M059J (cell line): ENCODE measurements at places on chromosomes 11 and 22. TPM values are rescaled to one million over a fixed set of nuclear protein-coding genes. Genes with fewer than 3 reads are reported as not detected.
A peak's percentile ranks its signal among the peaks of the same experiment; 100 is the strongest.

Gene DDI1
- not detected in 2 replicates for total RNA-seq

Gene OR8G1
- total RNA-seq = not detected in 2 replicates

Gene JRKL
- total RNA-seq = 6.9 and 7.9 TPM in 2 replicates

Gene OR8D4
- not detected in 2 replicates for total RNA-seq

Gene MYEOV
- 2.7 TPM in 2 replicates for total RNA-seq

Gene TCIRG1
- total RNA-seq = 29.0 and 33.9 TPM in 2 replicates

Gene MRPL48
- total RNA-seq = 57.7 and 88.5 TPM in 2 replicates

Gene ST3GAL4
- 49.2 and 50.6 TPM in 2 replicates for total RNA-seq

Gene HBB
- total RNA-seq = not detected in 2 replicates

Gene CASP5
- total RNA-seq = not detected in 2 replicates

Gene MUC2
- not detected in 2 replicates for total RNA-seq

Gene PLAAT5
- not detected in 2 replicates for total RNA-seq

Gene SMTNL1
- not detected in 2 replicates for total RNA-seq

- no peak for DNase-seq
Observed at GRCh38 chr22:40312050-40312449, 34.2 kb upstream of the ADSL start.

GRCh38 chr22:23402275-23403151 lies 177.6 kb downstream of the IGLL1 start:
- DNase-seq = peak; percentile 6

- DNase-seq = peak; percentile 71
Observed at GRCh38 chr11:702462-703461, 3.3 kb upstream of the EPS8L2 start.

- peak; percentile 100 for DNase-seq
Observed at GRCh38 chr11:43830928-43831440, 49.6 kb upstream of the ALKBH3 start.

DNA sequence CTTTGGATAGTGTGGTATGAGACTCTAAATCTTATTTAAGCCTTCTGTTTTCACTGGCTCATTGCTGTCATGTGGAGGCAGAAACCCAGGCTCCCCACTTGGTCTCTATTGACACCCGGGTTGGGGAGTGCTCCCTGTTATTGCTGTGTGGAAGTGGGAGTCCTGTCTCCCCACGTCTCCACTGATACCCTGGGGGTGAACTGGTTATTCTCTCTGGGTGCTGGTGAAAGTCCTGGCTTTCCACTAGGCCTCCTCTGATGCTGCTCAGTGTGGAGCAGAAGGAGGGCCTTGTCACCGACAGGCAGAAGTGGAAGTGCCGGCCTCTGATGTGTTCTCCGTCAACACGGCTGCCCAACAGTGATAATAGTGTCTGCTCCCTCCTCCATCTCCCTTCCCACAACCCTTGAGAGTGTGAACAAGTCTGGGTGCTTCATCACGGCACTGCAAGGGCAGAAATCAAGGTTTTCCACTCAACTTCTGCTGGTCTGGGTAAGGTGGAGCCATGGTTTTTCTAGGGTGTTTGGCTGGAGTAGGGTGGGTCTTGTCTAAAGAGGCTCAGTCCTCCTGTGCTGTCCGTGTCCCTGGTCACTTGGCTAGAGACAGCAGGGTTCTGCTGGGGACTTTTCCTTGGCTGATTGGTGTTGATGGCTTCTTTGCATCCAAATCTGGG lies 240.7 kb upstream of the B3GAT1 start:
- DNase-seq = no peak

DNA sequence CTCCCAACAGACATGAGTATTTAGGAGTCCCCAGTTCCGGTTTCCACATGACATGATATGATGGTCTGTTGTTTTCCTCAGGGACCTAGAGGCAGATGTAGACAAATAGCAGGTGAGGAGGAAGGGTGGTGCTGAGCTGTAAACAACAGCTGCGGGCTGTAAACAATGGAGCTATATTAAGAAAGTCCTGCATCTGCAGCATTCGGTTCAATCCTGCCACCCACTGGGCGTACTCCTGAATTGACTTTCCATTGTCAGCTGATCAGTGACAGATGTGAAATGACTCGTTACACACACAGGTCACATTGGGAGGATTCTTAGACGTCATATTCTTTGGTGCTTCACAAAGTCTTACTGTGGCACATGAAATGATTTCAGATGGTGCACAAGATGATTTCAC lies 26.8 kb upstream of the RAG1 start:
- peak; percentile 58 for DNase-seq

DNA sequence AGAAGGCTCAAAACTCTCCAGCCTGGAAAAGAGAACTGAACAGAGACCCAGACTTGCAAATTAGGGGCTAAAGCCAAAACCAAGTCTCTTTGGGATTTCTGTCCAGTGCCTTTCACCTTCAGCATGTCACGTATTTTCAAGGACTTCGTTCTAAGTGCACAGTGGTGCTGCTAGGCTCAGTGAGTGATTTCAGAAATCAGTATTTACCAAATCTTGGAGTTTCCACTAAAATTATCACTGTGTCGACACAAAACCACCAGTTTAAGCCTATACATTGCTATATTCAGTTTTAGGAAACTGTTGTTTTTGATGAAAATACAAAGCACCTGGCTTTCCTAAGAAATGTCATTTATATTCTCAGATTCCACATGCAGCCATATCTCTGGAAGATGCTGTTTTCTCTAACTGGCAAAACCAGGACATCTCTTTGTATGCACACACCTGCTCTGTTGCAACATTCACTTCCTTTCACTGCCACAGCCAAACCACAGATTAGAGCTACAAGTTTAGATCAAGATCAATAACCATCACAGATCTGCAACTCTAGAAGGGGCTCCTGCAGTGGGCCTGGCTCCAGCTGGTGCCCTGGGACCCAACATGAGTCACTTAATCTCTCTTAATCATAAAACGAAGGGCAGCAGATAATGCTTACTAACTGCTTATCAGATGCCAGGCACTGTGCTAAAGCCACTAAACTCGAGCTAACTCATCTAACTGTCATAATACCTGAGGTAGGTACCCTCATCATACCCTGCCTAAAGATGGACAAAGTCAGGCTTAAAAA lies 22.3 kb downstream of the SMCO4 start:
- DNase-seq = no peak

GRCh38 chr11:12806113-12806512 lies 131.9 kb downstream of the TEAD1 start:
- DNase-seq = no peak

- DNase-seq = no peak
Observed at GRCh38 chr22:46902998-46903916, 140.8 kb downstream of the TBC1D22A start.

DNA sequence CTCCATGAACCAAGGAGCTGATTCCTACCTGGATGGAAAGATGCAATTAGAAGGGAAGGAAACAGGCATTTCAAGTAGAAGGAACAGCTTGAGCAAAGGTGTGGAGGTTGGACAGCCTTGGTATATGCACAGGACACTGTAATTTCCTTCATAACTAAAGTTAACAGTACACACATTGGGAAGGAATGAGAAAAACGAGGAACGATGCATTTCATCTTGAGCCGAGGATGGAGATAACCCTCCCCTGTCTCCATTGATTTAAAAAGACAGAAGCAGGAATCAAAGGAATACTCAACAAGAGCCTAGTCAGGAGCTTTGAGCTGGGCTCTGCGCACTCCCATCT lies 2.3 kb upstream of the PRG2 start:
- no peak for DNase-seq

DNA sequence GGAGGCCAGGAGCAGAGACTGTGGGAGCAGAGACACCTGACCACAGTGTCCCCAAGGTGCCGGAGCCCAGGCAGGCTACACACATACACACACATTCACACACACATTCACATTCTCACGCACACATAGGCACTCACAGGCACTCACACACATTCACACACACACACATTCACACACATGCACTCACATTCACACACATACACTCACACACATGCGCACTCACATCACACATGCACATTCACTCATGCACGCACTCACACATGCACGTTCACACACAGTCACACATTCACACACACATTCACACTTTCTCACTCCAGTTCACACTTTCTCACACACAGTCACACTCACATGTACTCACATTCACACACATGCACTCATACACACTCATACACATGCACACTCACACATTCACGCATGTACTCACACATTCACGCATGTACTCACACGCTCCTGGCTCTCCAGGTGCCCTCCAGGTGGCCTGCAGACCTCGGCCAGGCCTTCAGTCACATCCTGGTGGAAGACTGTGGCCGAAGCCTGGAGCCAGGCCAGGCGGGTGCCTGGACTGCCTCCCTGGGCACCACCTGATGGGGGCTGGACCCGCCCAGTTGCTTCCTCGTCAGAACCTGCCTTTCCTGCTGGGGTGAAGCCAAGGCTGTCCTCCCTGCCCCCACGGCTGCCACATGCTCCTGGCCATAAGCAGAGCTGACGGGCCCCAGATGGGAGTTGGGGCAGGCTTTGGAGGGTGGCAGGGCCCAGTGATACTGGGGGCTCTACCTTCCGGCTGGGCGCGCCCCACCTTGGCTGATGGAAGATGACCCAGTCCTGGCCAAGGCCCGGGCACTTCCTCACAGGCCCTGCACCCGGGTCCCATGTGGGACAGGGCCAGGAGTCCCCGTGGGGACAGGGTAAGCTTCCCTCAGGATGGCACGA lies 89.5 kb downstream of the WNT7B start:
- peak; percentile 23 for DNase-seq

DNA sequence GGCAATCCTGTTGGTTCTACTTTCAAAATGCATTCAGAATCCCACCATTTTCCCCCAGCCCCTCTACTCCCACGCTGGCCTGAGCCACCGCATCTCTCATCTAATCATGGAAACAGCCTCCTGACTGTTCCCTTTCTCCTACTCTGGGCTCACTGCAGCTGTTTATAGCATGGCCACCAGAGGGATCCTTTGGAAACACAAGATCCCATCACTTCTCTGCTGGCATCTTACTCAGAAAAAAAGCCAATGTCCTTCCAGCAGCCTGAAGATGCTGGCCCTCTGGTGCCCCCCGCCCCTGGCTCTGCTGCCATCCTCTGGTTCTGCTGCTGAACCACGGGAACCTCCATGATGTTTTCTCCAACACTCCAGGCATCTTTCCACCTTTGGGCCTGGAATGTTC lies 11.1 kb downstream of the MS4A8 start:
- peak; percentile 4 for DNase-seq

DNA sequence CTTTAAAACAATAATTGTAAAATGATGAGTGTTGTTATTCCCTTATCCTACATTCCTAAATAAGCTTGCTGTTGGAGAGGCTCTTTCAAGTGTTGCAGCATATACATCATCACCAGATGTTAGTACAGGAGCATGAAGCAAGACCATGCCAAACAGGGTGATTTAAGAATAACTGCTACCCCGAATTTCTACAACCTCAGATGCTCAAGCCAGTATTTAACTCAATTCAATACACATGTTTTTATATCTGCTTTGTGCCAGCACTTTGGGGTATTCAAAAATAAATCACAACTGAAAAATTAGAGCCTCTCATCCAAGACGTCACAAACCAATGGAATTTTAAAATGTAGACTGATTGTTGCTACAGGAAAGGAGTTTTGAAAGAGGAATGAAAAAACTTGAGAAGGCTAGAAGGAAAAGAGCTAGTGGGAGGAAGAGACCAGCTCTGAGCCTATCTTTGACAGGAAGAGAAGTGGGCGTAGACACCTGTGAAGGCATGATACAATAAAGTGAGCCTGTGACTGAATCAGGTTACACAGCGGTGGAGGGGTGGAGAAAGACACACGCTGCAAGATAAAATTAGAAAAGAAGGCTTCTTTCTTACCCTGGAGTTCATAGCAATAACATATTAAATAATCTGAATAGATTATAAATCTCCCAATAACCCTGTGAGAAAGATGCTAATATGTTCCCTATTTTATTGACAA lies 95.8 kb downstream of the DLG2 start:
- no peak for DNase-seq

GRCh38 chr11:37972691-37973090 lies 1374.7 kb upstream of the RAG2 start:
- DNase-seq = no peak

DNA sequence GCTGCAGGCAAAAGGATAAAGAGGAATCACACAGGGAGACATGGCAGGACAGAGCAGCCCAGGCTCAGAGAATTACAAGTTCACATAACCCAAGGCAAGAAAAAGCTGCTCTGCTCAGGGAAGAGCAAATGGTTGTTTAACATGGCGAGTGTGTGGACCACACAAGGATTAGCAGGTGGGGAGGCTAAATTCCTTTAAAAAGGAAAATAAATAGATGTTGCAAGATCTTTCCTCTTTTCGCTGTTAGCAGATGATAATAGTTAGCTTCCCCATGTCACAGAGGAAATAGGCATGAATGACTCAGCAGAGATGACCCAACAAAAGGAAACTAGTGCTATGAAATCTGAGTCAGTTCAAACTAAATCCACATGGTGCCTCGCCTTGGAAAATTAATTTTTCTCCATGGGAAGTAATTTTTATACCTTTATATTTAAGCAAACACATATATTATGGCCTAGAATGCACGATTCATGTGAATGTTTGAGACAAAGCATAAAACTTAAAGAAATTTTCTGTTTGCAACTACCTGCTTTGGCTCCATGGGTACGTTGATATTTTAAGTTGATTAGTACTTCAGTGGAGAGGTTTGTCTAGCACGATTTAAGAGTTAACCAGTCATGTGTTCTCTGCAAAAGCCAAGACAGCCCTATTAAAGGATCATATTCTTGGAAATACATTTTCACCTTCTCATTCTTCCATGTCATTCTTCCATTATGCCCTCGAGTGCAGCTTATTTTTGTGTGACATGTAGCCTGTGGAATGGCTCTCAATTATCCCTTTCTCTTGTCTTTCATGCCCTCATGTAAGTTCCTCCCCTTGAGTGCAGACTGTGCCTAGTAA lies 38.5 kb upstream of the FJX1 start:
- DNase-seq = peak; percentile 90

GRCh38 chr11:18374956-18375355 lies 19.4 kb upstream of the LDHA start:
- no peak for DNase-seq

GRCh38 chr11:67368621-67369020 lies 4.8 kb downstream of the CLCF1 start:
- no peak for DNase-seq

- no peak for DNase-seq
Observed at GRCh38 chr11:69828971-69829344, 9.7 kb upstream of the FGF3 start.

DNA sequence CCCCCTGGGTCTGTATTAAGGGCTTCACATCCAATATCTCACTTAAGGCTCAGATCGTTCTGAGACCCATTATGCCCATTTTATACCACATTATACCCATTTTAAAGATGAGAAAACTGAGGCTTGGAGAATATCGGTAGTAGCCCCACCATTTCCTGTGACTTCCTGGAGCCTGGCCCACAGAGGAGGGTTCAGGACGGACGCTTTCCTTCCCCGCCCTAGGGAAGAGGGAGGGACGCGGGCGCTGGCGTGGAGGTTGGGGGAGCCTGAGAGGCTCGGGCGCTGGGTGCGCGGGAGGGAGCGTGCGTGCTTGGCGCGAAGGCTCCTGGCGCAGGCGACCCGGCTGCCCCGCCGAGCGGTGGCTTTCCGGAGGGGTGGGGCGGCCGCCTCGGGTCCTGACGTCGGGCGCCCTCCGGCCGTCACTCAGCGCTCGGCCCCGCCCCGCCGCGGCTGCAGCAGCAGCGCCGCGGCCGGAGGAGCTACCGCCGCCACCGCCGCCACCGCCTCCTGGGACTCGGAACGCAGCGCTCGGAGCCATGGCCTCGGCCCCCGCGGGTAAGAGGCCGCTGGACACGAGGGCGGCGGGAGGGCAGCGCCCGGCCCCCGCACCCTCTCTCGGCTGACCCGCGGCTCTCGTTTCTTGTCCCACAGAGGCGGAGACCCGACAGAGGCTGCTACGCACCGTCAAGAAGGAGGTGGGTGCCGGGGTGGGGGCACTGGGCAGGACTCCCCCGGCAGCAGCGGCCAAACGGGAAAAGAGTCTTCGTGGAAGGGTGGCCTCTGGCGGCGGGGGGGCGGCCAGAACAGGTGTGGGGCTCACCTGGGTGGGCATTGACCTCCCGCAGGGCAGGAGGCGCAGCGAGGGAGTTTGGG lies at the start of gene SGSM1:
Gene SGSM1 (plus strand): TSS at position 422 of the 873 bp plus-strand sequence. CDS start 115 bp downstream, at position 537.
- peak; percentile 44 for DNase-seq
